Fibroblast of lung (primary cell): ENCODE measurements at places on chromosomes 2 and 18. TPM values are rescaled to one million over a fixed set of nuclear protein-coding genes. Genes with fewer than 3 reads are reported as not detected.

DNA sequence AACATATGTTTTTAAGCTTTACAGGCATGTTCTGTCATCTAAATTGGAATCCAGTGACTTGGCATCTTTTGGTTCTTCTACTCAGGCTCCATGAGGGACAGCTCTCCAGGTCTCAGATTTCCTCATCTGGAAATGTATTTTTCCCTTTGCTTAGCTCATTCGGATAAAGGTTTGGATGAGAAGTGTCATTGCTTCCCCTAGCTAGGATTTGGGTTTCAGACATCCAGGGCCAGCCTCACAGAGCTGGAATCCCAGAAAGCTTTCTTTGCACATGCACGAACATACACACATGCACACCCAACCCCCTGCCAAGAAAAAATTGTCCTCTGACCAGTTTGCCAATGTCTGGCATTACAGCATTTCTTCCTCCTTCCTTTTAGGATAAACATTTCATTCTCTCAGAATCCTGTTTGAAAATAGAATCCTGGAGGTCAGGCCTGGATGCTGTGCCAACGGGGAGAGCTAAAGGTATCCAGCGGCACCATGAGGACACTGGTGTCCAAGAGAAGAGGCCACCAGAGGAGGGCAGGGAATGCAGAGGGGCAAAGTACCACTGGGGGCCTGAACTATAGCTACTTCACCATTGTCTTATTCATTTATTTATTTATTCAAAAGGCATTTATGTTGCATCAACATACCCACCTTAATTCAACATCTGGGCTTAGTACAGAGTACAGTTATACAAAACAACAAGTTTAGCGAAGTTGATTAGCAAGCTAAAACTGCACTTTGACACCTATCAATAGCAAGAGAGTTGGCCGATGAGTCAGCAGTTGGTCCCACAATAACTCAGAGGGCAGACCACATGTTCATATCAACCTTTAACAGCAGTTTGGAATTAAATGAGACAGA lies 97.9 kb upstream of the ATL2 start:
- DNase-seq, result no peak

GRCh38 chr2:51535763-51536162 lies 503.8 kb upstream of the NRXN1 start:
- DNase-seq, result no peak

DNA sequence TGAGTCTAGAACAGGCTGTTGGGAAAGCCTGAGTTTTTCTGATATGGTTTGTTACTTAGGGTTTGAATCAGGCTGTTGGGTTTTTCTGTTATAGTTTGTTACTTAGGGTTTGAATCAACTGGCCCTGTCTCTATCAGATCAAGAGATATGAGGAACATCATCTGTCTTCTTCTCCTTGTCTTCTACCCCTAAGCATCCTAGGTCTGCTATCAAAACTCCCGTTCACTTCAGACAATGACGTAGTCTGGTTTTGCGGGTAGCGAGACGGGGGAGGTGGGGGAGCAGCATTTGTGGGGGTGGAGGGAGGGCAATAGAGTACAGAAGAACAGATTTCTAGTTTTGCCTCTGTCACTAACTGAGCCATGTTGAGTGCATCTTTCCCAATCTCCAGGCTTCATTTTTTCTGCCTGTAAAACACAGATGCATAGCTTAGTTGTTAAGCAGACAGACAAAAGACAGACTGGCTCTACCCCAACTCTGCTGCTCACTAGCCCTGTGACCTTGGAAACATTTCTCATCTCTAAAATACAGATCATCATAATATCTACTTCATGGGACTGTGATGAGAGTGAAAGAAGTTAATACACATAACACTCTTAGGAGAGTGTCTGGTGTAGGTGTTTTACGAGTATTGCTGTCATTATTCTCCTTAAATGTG lies 9.1 kb downstream of the TNP1 start:
- DNase-seq, result no peak

- no peak for DNase-seq
Observed at GRCh38 chr2:150700666-150701580, 213.5 kb upstream of the RND3 start.

The OTOS gene
- not detected in 2 replicates for total RNA-seq

The CNGA3 gene
- total RNA-seq, result under 0.01 TPM in 2 replicates
